Thymus (tissue), 14 donors: ENCODE measurements at places on chromosomes 13 and 19.

DNA sequence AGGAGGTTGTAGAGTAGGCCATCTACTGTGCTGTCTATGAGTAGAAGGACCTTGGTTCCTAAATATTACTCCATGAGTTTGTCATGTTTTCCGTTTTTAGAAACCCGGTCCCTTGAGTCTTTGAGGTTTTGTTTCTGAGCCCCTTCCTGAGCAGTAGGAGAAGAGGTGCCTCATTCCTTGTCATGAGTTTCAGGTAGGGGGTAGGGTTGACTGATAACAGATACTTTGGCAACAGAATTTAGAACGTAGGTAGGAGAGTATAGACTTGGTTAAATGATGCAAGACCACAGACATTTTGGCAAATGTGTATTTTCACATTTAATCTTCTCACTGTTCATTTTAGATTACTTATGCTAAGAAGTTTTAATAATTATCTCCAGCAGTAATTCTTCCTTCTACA is 24.6 kb downstream of the LMO7 start:
- no peak for DNase-seq

GRCh38 chr19:14505488-14506239 is 9.7 kb upstream of the GIPC1 start:
- no peak for DNase-seq

DNA sequence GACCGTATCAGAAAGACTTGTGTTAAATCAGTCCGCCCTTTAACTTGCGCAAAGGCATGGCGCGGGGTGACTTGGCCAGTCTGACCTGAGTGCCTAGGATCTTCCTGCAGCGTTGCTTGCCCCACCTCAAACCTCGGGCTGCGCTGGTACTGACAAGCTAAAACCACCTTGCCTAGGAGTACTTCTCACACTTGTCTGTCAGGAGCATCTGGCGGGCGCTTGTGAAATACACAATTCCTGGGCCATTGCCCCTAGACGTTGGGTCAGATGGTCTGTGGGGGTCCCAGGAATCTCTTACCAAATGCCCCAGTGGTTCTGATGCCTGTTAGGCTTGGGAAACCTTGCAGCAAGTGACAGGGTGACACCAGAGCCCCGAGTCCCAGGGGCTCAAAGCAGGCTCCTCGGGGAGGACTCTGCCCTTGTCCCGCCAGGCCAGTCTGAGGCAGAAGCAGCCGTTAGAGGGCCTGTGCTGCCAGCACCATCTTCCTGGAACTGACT is 12.9 kb downstream of the CEBPG start:
- no peak for DNase-seq

GRCh38 chr19:43759515-43759914 is 4.8 kb upstream of the SMG9 start:
- no peak for DNase-seq
